ENCODE measurements at places on chromosomes 2 and 18.

GRCh38 chr2:100264121-100264520 is 58.2 kb downstream of the LONRF2 start:
- DNase-seq: no peak

- DNase-seq: no peak
Observed at GRCh38 chr2:211654211-211654780, 884.3 kb downstream of the ERBB4 start.

- no peak for DNase-seq
Observed at GRCh38 chr2:127593228-127594115, 52.5 kb upstream of the GPR17 start.

DNA sequence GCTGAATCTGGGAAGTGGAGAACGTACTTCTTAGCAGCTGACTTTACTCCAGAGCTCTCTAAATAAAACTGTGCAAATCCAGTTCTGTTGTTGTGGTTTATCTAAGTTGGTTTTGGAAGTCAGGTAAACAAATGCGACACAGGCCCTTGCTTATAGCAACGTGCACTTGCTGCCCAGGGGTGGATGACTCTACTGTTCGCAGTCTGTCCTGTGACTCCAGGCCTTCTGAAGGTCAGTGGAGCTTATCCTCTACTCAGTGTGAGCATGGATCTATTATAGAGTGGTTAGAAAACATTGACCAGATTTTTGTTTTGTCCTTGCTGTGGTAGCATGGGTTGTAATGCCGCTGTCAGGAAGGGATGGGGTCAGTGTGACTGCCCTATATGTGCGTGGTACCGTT is 89.1 kb downstream of the ZNF236 start:
- no peak for DNase-seq

Measured in activated CD8-positive, alpha-beta memory T cell treated with anti-CD3 and anti-CD28 coated beads, Interleukin-2, amount 50 U/mL, for 4 hours (primary cell).